K562 (cell line): ENCODE measurements at places on chromosomes 4 and X.
A peak's percentile ranks its signal among the peaks of the same experiment; 100 is the strongest.

DNA sequence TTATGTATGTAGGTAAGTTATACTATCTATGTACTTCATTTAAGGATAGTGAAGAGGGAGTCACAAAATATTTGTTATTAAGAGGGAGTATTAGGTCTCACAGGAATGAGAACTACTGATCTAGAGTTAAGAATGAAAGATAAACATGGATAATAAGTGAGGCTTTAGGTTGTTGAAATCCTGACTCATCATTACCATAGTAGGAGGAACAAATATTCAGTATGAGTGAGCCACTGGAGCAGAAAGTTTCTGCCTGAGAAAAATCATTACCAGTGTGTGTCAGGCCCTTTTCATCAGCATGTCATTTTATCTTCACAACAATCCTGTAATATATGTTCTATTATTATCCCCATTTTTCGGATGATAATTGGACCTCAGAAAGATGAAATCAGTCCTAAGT, 27.2 kb upstream of the IGSF1 start:
- no peak overlapping the region for H3K4me3 ChIP-seq
- H3K36me3 ChIP-seq = no peaks in the 10 kb centered on the region
- no peak for DNase-seq
- no peaks in the 10 kb centered on the region for H3K27me3 ChIP-seq

DNA sequence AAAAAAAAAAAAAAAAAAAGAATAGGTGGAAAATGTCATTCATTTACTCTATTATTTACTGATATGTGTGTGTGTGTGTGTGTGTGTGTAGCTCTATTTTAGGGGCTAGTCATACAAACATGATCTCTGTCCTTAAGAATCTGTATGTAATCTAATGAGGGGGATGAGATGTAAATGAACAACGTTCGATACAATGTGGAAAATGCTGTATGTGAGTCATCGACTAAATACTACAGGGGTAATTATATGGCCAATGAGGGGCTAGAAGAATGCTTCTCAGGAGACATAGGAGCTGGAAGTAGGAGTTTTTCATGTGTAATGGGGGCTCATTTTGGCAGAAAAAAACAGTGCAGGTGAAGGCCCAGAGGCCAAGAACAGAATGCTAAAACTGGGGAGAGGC, 41.9 kb downstream of the LEF1 start:
- no peak for DNase-seq
- no peaks in the 10 kb centered on the region for H3K36me3 ChIP-seq
- no peak overlapping the region for H3K4me3 ChIP-seq
- no peak overlapping the region for H3K27ac ChIP-seq
- H3K4me1 ChIP-seq = no peaks in the 10 kb centered on the region
- no peaks in the 10 kb centered on the region for H3K27me3 ChIP-seq

DNA sequence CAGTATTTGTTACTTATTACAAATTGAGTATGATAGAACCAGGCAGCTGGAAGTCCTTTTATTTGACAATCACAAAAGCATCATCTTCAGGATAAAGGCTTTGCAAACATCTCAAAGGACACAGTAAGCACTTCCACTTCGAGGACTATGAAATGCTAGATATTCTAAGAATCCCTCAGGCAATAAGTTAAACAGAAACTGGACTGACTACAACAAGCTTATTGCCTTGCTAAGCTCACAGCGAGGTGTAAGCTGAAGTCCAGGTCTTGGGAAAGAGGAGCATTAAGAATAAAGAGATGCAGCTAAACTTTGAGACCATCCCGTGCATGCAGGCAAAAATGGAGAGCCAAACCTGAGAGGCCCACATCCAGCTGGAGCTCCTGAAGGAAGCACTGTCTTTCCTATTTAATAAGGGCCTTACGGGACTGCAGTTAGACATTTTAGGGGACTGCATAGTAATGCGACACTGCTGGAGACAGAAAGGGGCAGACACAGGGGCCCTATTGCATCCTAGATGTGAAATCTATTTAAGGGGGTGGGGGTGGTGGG, 38.7 kb downstream of the DCHS2 start:
- H3K36me3 ChIP-seq = no peaks in the 10 kb centered on the region; the same call in 1 of the 3 replicates
- H3K27ac ChIP-seq = no peak overlapping the region
- peaks cover 38% of the 10 kb centered on the region for H3K4me1 ChIP-seq
- DNase-seq = no peak

- H3K27me3 ChIP-seq = no peaks in the 10 kb centered on the region
- no peaks in the 10 kb centered on the region for H3K36me3 ChIP-seq
- no peak overlapping the region for H3K4me3 ChIP-seq
- H3K27ac ChIP-seq = no peak overlapping the region
- H3K4me1 ChIP-seq = no peaks in the 10 kb centered on the region
Measured at GRCh38 chr4:36321176-36321575, 39.8 kb downstream of the DTHD1 start.

GRCh38 chrX:1529328-1529727, 7.7 kb downstream of the P2RY8 start:
- no peaks in the 10 kb centered on the region for H3K36me3 ChIP-seq
- no peaks in the 10 kb centered on the region for H3K4me1 ChIP-seq
- H3K27ac ChIP-seq = no peak overlapping the region
- H3K27me3 ChIP-seq = no peaks in the 10 kb centered on the region
- no peak overlapping the region for H3K4me3 ChIP-seq

GRCh38 chr4:173171098-173171497, 2.5 kb downstream of the GALNT7 start:
- peak; percentile 32 for DNase-seq
- no peak overlapping the region for H3K27ac ChIP-seq
- H3K4me3 ChIP-seq = no peak overlapping the region
- no peaks in the 10 kb centered on the region for H3K27me3 ChIP-seq
- peaks cover 23% of the 10 kb centered on the region for H3K4me1 ChIP-seq

- no peak overlapping the region for H3K4me3 ChIP-seq
- H3K27ac ChIP-seq = no peak overlapping the region; the same call in 2 of the 3 replicates
- H3K4me1 ChIP-seq = peaks cover 9% of the 10 kb centered on the region
- H3K27me3 ChIP-seq = no peaks in the 10 kb centered on the region
- DNase-seq = no peak
- H3K36me3 ChIP-seq = peaks cover 15% of the 10 kb centered on the region; the same call in 2 of the 3 replicates
Measured at GRCh38 chrX:1421433-1422134, 29.7 kb upstream of the SLC25A6 start.

DNA sequence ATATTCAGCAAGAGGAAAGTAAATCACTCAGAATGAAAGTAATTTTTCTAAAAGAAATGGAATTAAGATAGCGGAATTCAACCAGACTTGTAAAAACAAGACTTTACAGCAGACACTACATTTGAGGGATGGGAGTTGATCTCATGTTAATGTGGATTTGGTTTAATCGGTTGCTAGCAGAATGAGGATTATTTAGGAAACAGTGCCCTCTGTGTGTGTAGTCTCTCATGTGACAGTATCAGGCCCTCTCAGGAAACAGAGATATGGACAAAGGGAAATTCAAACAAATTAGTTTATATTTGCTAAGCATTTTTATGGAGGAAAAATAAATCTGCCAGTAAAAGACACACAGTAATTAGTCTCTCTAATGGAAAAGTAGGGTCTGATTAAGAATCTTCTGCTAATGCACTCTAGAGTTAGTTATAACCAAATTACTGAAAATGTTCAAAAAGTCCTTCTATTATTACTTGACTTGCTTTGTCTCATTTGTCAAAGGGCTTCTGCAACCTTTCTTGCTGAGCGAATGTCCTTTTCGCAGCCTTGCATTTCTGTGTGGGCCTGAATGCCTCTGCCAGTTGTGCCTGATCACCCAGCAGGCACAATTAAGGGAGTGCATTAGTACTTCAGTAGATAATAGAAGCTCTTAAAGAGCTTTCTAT, 1282.3 kb upstream of the TENM3 start:
- H3K4me3 ChIP-seq = no peak overlapping the region
- H3K27me3 ChIP-seq = no peaks in the 10 kb centered on the region
- H3K36me3 ChIP-seq = no peaks in the 10 kb centered on the region
- DNase-seq = no peak

DNA sequence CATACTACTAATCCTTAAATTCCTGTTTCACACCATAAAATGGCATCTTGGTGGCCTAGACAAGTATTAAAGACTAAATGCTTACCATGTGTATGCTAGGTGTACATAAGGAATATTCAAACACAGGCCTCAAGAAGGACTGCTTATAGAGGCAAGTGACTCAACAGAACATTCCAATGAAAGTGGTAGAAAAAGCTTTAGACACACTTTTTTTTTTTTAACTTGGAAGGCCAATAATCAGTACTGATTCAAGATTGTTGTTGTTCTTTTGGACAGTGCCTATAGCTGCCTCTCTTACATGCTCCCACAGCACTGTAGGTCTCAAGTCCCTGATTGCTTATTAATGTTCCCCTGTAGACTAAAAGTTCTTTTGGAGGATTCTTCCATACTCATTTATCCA, 77.6 kb downstream of the FBXL5 start:
- H3K27me3 ChIP-seq = no peaks in the 10 kb centered on the region
- no peak overlapping the region for H3K27ac ChIP-seq
- no peak for DNase-seq
- H3K36me3 ChIP-seq = no peaks in the 10 kb centered on the region
- H3K4me3 ChIP-seq = no peak overlapping the region

DNA sequence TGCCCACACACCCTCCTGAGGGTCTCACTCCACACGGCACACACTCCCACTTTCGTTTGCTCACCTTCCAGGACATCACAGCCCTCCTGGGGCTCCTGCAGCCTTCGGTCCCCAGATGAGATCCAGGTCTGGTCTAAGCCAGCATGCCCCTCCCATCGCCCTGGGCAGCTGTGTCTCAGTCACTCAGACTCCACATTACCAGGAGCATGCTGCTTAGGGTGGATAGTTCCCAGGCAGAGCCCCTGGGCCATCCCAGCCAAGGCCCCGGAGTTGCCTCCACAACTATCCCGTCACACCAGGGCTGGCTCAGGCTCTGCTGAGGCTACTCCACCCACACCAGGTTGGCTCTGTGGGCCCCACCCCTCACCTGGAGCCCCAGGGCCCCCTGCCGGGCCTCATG, 50.4 kb upstream of the PSAPL1 start:
- H3K4me3 ChIP-seq = no peak overlapping the region
- no peaks in the 10 kb centered on the region for H3K4me1 ChIP-seq
- DNase-seq = no peak

DNA sequence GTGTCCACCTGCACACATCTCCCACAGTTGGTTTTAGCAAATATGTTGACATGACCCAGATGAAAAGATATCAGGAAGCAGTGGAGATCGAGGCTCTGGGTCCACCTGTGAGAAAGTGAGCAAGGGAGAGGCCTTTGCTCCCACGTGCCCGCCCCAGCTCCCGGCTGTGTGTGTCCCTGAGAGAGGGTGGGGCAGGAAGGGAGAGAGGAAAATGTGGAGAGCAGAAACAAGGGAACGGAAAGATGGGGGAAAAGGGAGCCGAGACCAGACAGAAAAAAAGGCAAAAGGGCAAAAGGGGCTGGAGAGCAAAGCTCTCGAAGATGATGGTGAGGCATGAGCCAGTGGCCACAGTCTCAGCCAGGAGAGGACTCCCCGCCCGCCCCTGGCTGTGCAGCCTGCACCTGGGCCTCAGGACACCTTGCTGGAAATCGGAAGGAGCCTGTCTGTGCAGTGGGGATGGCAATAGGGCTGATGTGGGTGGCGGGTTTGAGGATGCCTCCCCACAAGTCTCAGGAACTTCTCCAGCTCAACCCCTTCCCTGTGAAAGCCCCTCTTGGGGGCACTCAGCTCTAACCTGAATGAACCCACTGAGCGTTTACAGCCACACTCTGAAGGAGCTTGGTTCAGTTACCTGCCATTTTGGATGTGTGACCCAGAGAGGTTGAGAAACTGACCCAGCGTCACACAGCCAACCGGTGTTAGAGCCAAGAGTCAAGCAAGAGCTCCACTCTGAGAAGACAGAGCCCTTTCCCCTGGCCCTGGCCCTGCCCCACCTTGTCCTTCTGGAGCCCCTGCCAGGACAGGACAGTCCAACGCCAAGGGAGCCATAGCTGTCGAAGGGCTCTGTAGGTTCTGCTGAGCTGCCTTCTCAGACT, 20.3 kb upstream of the MSX1 start:
- no peaks in the 10 kb centered on the region for H3K4me1 ChIP-seq
- no peak for DNase-seq
- H3K4me3 ChIP-seq = no peak overlapping the region
- H3K36me3 ChIP-seq = no peaks in the 10 kb centered on the region
- H3K27ac ChIP-seq = no peak overlapping the region

DNA sequence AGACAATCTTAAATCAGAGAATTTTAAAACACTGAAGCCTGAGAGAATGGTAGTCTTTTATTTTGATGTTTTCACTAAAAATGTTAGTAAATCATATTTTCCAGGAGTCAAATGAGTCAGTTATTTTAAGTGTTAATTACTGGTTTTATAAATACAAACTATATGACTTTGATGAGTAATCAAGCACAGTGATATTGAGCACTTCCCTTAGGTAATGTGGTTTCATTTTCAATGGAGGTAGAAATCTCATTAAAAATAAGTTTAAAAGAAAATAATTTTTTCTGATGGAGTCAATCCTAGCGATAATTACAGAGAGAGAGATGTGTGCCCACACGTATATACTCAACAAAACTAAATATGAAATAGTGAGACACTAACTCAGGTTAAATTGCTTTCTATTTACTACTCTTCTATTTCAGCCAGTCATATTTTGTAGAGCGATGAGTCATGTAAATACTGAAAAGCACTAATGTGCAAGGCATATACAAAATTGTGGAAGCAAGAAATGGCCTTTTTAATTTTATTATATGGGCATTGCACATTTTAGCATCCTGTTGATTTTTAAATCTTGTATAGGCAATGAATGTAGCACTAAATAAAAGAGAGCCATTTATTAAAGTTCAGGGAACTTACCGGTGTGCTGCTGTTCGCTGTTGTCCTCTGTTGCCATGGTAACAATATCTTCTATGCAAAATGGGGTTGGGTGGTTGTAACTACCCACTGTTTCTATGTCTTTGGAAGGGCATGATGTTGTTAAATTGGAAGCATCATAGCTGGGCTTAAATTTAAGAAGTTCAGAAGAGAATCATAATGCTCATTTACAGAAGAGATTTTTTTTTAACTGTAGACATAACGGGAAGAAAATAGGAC, 513.7 kb downstream of the TLL1 start:
- no peak overlapping the region for H3K27ac ChIP-seq
- H3K27me3 ChIP-seq = no peaks in the 10 kb centered on the region
- no peaks in the 10 kb centered on the region for H3K36me3 ChIP-seq
- no peak for DNase-seq
- H3K4me3 ChIP-seq = no peak overlapping the region
- no peaks in the 10 kb centered on the region for H3K4me1 ChIP-seq
